ENCODE measurements at places on chromosomes 16 and 17. TPM values are rescaled to one million over a fixed set of nuclear protein-coding genes. Genes with fewer than 3 reads are reported as not detected.

TBC1D10B gene
- 40.9 TPM for total RNA-seq

DNA sequence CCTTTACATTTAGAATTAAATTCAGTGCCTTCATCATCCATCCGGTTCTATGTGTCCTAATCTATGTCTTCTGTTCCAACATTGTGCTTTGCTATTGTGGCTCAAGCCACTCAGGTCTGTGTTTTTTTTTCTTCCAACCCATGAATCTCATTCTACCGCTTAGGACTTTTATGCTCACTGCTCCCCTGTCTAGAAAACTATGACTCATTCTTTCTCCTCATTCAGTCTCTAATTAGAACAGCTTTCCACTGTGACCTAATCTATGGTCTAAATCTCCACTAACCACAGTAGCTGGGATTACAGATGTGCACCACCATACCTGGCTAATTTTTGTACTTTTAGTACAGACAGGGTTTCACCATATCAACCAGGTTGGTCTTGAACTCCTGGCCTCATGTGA is 418.7 kb downstream of the KCNJ2 start:
- ATAC-seq: no peak

DNA sequence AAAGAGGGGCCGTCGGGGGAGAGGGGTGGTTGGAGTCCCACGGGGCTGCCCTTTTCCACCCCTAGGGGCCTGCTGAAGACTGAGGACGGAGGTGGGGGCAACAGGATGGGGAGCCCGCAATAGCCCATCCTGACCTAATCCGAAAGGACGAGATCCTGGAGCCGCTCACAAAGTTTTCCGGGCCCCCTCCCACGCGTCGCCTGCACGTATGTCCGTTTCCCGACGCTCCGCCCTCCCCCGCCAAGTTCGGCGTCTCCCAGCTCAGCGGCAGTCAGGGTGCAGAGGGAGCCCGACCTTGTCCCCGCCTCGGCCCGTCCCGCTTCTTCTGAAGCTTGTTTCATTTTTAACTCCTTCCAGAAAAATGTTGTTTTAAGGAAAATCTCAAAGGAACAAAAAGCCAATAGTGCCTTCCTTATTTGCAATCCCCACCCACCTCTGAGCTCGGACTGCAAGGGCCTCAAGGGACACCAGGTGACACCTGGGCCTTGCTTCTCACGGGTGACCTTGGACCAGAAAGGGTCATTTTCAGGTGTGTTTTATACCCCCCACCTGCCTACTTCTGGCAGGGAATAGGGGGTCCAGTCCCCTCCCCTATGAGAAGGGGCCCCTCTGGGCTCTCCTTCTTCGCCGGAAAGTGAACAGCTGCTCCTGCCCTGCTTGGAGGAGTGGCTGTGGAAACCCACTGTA is 3.4 kb upstream of the ZNF423 start:
- no peak for ATAC-seq

DNA sequence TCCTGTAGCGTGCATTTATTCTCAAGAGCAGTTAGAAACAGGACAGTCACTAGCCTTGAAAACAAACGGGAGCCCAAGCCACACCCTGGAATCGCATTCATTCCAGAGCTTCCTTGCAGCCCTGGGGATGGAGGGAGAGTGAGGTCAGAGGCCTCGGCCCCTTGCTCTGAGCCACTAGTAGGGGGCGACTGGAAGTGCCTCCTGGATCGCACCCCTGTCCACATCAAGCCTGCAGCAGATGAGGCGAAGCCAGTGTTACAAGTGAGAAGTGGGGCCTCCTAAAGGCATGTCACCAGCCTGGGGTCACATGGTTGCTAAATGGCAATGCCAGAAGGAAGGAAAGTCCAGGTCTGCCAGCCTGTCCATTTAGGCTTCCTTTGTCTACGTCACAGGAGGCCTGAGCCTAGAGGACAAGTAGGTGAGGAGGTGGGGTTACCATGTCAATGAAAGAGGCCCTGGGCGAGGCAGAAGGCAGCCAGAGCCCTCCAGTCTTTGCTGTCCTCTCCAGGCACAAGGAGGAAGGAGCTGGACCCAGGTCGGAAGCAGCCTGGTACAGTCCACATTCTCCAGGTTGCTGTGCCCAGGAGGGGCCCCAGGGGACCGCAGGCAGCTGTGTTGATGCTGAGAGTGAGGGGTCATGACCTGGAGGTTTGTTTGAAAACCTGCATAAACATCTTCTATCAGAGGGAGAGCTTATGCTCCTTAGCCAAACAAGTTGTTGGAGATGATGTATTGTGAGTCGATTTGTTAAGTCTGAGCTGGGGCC is 3.0 kb upstream of the RCVRN start:
- ATAC-seq: no peak

DNA sequence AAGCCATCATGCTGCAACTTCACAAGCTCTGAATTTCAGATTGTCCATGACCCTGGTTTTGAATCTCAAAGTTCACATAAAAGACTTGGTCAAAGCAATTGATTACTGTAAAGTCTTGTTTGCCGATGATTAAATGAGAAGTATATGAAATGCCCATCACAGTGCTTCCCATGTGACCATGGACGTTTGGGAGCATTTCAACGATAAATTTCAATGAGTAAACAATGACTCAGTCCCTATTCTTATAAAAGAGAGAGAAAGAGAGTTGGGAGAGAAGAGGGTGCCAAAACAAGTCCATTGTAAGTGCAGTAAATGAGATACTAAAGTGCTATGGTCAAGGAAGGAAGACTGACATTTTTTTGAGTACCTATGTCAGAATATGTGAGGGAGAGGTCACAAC is 276.9 kb downstream of the SOX9 start:
- ATAC-seq: no peak

All from gastroesophageal sphincter (tissue), 4 donors.